ENCODE measurements at places on chromosomes 5 and 9.
A peak's percentile ranks its signal among the peaks of the same experiment; 100 is the strongest.

- peak; percentile 92 for DNase-seq
Observed at GRCh38 chr5:134029156-134029555, 24.4 kb upstream of the VDAC1 start.

GRCh38 chr5:82295959-82296531 is 17.9 kb upstream of the RPS23 start:
- DNase-seq, result no peak

- no peak for DNase-seq
Observed at GRCh38 chr5:110634475-110634874, 92.0 kb downstream of the TMEM232 start.

- DNase-seq, result peak; percentile 41
Observed at GRCh38 chr9:98550206-98550820, 158.4 kb downstream of the GABBR2 start.

DNA sequence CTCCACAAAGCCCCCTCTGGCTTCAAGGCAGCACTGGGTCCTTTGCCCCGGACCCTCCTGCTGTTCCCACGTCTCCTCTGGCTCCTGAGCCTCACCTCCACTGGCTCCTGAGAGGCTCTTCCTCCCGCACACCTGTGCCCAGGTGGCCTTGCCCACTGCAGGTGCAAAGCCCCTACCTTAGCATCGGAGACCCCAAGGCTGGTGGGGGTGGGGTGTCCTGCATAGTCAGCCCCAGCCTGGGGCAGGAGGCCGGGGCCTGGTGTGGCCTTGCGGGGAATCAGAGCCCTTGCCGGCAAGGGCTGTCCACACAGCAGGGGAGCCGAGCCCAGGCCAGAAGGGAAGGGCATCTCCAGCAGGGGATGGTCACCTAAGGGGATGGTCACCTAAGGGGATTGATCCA is 41.3 kb upstream of the CEP72 start:
- DNase-seq, result no peak

- DNase-seq, result no peak
Observed at GRCh38 chr5:173230690-173231380, 4.2 kb downstream of the NKX2-5 start.

- peak; percentile 77 for DNase-seq
Observed at GRCh38 chr5:145697251-145697990, 137.7 kb downstream of the PRELID2 start.

- DNase-seq, result peak; percentile 93
Observed at GRCh38 chr9:115615821-115616665, 498.1 kb upstream of the TNC start.

- DNase-seq, result no peak
Observed at GRCh38 chr9:37198831-37199230, 78.5 kb downstream of the ZCCHC7 start.

DNA sequence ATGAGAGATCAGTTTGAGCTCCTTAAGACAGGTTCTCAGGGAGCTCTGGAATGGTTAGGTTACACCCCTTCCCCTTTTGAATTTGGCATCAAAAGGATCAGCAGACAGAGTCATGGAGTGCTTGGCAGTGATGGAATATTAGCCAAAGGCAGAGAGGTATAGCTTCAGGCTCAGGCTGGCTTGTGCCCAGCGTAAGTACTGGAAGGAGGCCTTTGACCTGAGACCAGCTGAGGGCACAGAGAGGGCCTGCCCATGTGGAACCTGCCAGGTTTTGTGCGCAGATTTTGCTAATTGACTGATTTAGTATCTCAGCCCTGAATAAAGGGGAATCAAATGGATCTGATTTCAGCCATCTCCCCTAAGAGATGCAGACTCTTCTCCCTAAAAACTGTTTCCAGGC is 81.5 kb downstream of the RGS3 start:
- no peak for DNase-seq

- peak; percentile 40 for DNase-seq
Observed at GRCh38 chr5:565782-566440, 41.7 kb upstream of the SLC9A3 start.

GRCh38 chr5:139443831-139444453 is 4.6 kb upstream of the DNAJC18 start:
- DNase-seq, result peak; percentile 89

GRCh38 chr5:132389051-132389331 is 19.5 kb downstream of the SLC22A5 start:
- DNase-seq, result no peak

- peak; percentile 63 for DNase-seq
Observed at GRCh38 chr5:32076699-32077695, 97.1 kb downstream of the GOLPH3 start.

DNA sequence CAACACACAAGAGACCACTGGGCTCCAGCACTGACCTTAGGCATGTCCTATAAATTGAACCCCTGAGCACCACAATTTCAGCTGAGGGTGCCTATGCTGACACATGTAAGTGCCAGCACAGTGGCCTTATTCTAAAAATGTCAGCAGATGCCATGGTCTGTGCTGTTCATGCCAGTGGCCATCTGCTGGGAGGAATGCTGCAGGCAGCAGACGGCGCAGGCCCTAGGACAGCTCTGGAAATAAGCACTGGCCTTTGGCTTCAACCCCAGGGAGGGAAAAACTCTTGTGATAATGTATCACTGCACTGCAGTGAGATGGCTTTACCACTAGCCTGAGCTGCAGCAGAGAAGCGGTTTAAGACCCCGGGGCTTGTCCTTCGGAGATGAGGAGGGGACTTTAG is 98.5 kb downstream of the SYK start:
- no peak for DNase-seq

DNA sequence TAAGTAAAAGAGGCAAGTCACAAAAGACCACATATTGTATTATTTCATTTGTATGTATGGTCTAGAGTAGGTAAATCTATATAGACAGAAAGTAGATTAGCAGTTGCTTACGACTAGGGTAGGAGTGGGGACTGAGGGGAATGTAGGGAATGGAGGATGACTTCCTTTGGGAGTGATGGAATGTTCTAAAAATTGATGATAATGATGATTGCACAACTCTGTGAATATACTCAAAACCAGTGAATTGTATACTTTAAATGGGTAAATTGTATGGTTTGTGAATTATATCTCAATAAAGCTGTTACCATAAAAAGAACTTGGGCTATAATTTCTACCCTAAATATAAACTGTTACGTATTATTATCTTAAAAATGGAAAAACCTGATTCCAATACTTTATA is 35.0 kb downstream of the ADAMTS6 start:
- no peak for DNase-seq

DNA sequence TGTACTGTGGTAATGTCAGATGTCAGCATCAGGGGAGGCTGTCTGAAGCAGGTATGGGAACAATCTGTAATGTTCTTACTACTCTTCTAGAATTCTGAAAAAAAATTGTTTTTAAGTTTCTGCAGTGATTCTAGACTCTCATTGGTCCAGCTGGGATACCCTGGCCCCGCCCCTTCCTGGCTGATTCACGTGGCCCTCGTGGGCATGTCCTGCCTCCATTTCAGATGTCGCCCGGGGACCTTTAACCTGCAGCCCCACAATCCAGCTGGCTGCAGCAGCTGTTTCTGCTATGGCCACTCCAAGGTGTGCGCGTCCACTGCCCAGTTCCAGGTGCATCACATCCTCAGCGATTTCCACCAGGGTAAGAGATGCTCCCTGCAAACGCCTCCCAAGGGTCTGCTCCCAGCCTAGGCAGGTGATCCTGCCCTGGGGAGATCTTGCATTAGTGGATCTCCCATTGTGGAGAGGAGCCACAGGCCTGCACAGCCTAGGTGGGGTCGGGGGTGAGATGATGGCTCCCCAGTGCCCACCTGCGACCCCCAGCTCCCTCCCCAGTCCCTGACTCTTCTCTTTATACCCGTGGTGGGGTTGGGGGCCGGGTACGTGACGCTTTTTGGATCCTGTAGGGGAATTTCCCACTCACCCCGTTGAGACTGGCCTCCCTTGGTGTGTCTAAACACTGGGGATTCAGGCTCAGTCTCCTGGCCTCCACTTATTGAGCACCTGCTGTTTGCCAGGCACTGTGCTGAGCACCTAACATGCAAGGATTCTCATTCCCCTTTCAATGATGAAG is 36.5 kb downstream of the LAMC3 start:
- peak; percentile 43 for DNase-seq

DNA sequence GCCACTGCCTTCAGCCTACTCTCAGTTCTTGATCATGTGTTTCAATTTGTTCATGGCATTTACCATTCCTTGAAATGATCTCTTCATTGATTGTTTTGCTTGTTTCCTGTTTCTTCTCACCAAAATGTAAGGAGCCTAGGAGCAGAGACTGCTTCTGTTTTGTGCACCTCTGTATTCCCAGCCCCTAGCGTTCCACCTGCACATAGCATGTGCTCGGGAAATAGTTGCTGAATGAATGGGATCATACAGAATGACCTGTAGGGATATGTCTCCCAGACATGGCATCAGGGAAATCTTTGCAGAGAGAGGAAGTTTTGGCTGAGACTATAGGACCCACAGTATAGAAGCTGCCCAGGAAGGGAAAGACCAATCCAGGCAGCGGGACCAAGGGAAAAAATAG is 6.2 kb upstream of the CERCAM start:
- DNase-seq, result no peak

DNA sequence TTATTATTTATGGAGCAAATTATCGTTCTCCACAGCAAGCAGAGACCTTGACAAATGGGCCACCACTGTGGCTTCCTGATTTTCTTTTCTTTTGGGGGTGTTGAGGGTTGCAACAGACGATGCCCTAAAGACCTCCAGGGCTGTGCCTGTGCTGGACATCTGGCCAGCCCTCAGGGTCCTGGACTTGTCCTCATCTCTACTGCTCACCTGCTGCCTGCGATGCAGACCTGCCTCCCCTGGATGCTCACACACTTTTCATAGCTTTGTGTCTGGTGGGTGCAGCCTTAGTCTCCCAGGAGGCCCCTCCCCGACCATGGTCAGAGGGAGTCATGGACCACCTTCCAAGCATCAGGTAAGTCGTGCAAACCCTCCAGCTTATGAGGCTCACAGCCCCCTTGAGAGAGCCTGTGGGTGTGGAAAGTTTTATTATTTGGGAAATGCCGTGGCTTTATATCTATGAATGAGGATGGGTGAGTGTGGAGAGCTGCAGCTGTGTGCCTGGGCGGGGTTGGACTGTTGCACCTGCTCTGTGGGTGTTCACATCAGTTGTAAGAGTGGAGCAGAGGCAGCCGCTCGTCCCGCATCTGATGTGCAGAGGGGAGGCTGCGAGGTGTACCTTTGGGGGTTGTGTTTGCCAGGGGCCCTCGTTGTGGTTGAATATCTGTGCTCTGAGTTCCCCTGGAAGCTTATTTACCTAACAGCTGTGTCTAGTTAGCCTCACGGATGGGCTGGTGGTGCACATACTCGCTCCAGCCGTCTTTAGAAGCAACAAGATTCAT is 126.3 kb upstream of the IRX4 start:
- no peak for DNase-seq

DNA sequence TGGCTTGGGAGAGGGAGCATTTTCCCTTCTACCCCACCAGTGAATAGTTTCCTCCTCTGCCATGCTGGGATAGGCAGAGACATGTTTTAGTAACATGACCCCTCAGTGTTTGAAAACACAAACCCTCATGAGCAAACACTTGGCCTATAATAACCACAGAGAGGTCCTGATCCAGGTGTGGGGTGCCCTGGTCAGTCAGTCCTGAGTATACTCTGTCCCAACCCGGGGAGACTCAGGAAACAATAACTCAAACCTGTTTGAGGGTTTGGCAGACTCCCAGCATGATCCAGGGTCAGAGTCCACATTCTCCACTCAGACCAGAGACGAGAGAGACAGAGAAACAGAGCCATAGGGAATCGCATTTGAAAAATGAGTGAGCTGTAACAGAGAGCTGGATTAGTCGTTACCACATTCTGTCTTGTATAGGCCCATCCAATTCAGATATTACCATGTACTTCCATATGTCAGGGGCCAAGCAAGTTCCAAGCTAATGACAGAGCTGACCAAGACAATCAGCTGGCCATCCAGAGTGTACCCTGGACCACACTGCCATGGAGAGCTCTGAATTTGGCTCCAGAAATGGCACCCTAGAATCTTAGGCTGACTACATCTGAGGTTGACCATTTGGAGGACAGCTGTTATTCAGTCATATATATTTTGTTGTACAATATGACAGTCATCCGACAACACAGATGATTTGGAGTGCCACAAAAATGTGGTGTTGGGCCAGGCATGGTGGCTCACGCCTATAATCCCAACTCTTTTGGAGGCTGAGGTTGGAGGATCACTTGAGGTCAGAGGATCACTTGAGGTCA is 4.2 kb upstream of the CA9 start:
- DNase-seq, result peak; percentile 64

- peak; percentile 73 for DNase-seq
Observed at GRCh38 chr9:88826771-88827181, 164.5 kb upstream of the S1PR3 start.
